ENCODE measurements at places on chromosomes 4 and X.
A peak's percentile ranks its signal among the peaks of the same experiment; 100 is the strongest.

DNA sequence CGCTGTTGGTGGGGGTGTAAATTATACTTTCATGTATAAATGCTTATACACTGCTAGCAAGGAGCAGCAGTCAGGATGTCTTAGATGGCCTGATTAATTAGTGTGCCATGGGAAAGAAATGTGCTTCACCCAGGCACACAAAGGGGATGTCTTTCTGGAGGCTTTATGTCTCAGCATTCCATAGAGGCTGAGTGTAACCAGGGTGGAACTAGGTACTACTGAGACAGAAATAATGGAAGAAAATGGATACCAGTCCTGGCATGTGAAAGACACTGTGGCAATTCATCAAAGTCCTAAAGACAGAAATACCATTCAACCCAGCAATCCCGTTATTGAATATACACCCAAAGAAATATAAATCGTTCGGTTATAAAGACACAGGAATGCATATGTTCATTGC, 52.5 kb downstream of the PF4 start:
- DNase-seq: no peak

DNA sequence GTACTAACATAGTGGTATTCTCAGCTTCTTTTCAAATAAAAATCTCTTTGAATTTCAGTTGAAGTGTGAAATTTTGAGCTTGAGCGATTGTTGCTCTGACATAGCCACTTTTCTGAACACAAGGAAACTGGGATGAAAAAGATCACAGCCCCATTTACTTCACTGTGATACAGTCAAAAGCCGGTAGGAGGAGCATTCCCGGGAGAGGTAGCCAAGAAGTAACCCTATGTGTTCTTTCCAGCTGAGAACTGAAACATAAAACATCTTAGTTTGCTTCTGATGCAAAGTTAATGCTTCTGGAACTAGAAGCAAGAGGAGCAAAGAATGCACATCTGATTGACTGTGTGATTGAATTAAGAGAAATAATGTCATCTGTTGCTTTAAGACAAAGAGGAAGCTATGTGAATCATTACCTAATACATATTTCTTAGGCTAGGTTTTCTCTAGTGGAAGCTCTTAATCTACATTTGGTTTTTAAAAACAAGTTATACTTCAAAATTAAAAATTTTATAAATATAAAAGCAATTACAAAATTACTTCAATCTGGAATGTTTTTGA, 88.3 kb upstream of the UNC5C start:
- peak; percentile 54 for DNase-seq

DNA sequence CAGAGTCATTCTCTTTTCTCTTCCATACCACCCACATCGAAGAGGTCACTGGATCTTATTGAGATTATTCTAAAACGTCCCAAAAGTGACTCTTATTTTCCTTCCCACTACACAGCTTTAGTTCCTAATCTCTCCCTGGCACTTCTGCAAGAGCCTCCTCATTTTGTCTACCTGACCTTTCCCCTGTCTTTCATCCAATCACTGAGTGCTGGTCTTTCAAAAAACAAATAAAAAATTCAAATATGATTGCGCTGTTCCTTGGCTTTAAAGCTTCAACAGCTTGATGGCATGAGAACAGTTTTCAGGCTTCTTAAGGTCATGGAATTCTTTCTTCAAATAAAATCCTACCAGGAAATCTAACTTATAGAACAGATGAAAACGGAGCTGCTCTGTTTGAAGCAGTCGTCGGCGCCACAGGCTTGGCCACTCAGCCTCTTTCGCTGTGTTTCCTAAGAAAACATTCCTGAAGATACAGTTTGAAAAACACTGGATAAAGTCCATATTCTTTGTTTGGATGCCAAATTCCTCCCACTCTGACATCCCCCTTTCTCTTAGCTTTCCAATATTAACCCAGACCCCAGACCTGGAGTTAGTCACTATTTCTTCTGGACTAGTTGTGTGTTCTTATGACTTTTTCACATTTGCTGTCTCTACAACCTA, 12.5 kb downstream of the SYTL5 start:
- DNase-seq: no peak

- no peak for DNase-seq
Observed at GRCh38 chr4:23811161-23811560, 78.7 kb downstream of the PPARGC1A start.

DNA sequence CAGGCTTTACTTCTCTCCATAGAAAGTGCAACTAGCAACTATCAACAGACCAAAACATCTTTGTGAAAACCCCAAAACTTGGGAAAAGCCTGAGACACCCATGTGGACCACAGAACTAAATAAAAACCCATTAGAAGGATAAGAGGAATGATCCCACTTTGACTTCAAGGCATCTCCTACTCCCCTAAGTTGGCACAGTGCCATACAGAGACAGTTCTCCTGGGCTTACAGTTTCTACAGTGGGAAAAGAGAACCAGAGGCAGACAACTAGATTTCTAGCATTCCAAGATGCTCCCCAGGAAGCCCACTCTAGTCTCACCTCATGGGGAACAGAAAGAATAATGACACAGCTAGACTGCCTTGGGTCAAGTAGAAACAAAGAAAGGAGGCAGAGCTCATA, 20.4 kb downstream of the TMLHE start:
- DNase-seq: no peak

DNA sequence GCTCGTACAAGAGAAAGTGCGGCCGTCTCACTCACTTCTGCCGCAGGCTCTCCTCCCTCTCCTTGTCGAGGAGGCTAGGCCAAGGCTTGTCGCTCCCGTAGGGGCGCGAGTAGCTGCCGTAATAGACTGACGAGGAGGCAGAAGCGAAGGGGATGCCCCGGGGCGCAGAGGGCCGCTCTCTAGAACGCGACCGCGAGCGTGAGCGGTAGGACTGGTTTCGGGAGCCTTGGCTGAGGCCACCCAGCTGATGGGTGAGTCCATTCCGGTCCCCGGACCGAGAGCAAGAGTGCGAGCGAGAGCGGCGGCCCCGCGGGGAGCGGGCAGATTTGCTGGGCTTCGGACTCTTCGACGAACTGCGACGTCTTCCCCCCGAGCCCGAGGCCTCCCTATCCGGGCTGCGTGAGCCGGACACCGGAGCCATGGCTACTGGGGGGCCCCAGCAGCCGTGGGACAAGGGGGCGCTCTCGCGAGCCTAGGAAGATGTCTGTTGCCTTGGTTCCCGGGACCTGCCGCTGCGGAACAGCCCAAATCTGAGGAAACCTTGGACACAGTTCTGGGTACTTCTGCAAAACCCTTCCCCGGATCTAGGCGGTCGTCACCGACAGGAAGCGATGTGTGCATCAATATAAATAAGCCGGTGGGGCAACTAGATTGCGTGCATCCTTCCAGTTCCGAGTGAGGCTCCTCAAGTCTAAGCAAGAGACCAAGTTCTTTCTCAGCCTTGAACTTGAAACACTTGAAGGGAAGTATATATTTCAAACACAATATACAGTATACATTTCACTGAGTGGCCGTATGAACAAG, at the start of gene NKAP:
NKAP (minus strand) TSS at position 567 of the 804 bp plus-strand sequence; CDS start at position 421, 146 bp downstream.
- peak; percentile 85 for DNase-seq

DNA sequence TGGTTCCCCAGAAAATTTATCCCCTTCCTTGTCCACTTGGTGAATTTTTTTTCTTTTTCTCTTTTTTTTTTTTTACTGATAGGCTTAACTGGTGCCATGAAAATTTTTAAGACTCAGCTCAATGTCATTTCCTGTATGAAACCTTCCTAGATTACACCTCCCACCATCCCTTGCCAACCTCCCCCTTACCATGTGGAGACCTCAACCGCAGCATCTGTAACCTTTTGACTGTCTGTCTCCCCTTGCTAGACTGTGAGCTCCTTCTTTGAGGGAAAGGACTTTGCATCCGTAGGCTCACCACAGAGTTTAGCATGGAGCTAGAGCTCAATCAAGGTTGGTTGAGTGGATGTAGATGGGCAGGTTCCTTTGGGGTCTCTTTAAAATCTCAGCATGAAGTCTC, 5.2 kb upstream of the PGRMC1 start:
- no peak for DNase-seq

Data from COLO829 (cell line).